Activated B cell treated with CpG ODN at 0.5 μM for 24 hours (primary cell): ENCODE measurements at places on chromosomes 4 and X. TPM values are rescaled to one million over a fixed set of nuclear protein-coding genes. Genes with fewer than 3 reads are reported as not detected.

GRCh38 chr4:71300964-71301363, 37.9 kb upstream of the SLC4A4 start:
- peaks cover 6% of the 10 kb centered on the region for H3K27me3 ChIP-seq
- H3K4me3 ChIP-seq: no peak overlapping the region
- no peak for DNase-seq
- H3K36me3 ChIP-seq: no peaks in the 10 kb centered on the region
- no peak overlapping the region for H3K27ac ChIP-seq

CACNA1F gene
- 2.6 and 3.0 TPM in 2 replicates for total RNA-seq

GRCh38 chr4:107562316-107562715, 157.7 kb downstream of the PAPSS1 start:
- no peaks in the 10 kb centered on the region for H3K4me1 ChIP-seq
- H3K27me3 ChIP-seq: peaks cover 3% of the 10 kb centered on the region
- no peak overlapping the region for H3K4me3 ChIP-seq
- no peaks in the 10 kb centered on the region for H3K36me3 ChIP-seq
- DNase-seq: no peak

DNA sequence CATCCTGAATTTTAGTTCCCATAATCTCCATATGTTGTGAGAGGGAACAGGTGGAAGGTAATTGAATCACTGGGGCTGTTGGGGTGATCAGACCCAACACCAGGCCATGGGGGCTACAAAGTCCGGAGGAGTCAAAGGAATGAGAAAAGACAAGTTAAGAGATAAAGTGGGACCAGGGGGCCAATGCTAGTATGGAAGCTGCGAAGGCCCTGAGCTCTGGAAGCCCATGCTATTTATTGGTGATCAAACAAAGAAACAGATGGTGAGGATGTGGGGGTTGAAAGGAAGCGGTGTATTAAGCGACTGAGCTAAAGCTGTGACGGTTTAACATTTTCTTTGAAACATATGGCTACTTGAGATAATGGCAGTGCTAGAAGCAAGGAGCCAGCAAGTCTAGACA, 132.8 kb downstream of the PDGFC start:
- no peak for DNase-seq
- no peaks in the 10 kb centered on the region for H3K27me3 ChIP-seq
- no peak overlapping the region for H3K27ac ChIP-seq

DNA sequence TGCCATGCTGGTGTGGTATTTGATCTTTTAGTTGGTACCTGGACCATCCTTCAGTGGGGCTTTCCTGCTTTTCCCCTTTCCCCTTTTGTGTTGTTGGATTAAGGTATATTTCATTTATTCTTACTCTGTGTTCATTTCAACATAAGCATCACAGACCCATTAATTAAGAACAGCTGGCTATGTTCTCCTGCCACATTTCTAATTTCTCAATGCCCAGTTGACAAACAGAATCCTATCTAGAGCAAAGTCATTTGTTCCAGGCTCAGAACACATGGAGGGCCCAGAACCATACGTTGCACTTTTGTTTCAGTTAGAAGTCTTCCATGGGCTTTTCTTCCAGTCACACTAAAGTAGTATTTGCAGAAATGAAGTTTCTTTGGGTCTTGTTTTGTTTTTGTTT, 46.1 kb upstream of the EOLA2 start:
- H3K36me3 ChIP-seq: no peaks in the 10 kb centered on the region
- H3K4me1 ChIP-seq: peaks cover 11% of the 10 kb centered on the region
- no peak for DNase-seq
- no peak overlapping the region for H3K4me3 ChIP-seq

- no peak overlapping the region for H3K27ac ChIP-seq
- H3K4me1 ChIP-seq: no peaks in the 10 kb centered on the region
- no peak for DNase-seq
These were observed 30.7 kb downstream of the TSPAN5 start for GRCh38 chr4:98627531-98628257.
